Thyroid gland (tissue), 4 donors: ENCODE measurements at places on chromosomes 11 and 22. TPM values are rescaled to one million over a fixed set of nuclear protein-coding genes. Genes with fewer than 3 reads are reported as not detected.

The CHRM1 gene
- not detected for total RNA-seq

The TENM4 gene
- 158 TPM for total RNA-seq

The TMEM126B gene
- 64.8 TPM for total RNA-seq

The IGSF22 gene
- 0.33 TPM for total RNA-seq

The PRR33 gene
- not detected for total RNA-seq

The COA4 gene
- total RNA-seq = 111 TPM

- H3K36me3 ChIP-seq = no peaks in the 10 kb centered on the region
- no peak overlapping the region for H3K4me3 ChIP-seq
- no peak for DNase-seq
- peak overlapping the region; percentile 18 for H3K27ac ChIP-seq
- H3K4me1 ChIP-seq = peaks cover 17% of the 10 kb centered on the region
Measured at GRCh38 chr22:46815132-46815531, 52.7 kb downstream of the TBC1D22A start.

GRCh38 chr22:19503869-19504268, 20.3 kb downstream of the CLDN5 start:
- no peak overlapping the region for H3K4me3 ChIP-seq
- H3K27me3 ChIP-seq = no peaks in the 10 kb centered on the region
- H3K27ac ChIP-seq = no peak overlapping the region
- DNase-seq = no peak
- H3K4me1 ChIP-seq = no peaks in the 10 kb centered on the region

DNA sequence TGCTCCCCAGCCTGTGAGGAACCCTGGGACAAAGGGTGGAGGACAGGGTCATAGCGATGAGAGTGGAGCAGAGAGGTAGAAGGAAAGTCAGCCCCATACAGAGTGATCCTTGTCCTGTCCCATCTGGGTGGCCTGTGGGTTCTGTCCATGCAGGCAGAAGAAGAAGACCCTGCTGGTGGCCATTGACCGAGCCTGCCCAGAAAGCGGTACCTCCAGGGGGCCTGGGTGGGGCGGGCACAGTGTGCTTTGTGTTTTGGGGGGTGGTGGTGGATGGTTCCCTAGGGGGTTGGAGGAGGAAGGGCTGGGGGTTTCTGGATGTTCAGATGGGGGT, 7.9 kb downstream of the SIDT2 start:
- no peak overlapping the region for H3K4me3 ChIP-seq
- H3K27me3 ChIP-seq = no peaks in the 10 kb centered on the region
- H3K27ac ChIP-seq = no peak overlapping the region
- H3K36me3 ChIP-seq = peaks cover 45% of the 10 kb centered on the region

- DNase-seq = no peak
- H3K27ac ChIP-seq = no peak overlapping the region
- H3K36me3 ChIP-seq = no peaks in the 10 kb centered on the region
- no peak overlapping the region for H3K4me3 ChIP-seq
- no peaks in the 10 kb centered on the region for H3K27me3 ChIP-seq
Measured at GRCh38 chr11:83571302-83571701, 285.1 kb upstream of the CCDC90B start.

DNA sequence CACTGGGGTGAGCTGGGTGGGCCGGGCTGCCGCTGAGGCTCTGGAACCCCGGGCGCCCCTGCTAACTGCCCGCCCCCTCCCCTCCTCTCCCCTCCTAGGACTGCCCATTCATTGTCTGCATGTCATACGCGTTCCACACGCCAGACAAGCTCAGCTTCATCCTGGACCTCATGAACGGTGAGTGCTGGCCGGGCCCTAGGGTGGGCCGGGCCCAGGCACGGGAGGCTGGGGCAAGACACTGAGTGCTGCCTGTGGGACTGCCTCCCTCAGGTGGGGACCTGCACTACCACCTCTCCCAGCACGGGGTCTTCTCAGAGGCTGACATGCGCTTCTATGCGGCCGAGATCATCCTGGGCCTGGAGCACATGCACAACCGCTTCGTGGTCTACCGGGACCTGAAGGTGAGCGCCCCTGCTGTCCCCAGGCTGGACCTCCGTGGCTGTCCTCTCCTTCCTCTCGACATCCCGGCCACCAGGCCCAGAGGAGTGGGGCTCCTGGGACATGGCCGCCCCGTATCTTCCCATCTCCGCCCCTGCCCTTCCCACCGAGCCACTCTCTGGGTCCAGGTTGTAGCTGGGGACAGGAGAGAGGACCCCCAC, 7.5 kb upstream of the ANKRD13D start:
- H3K36me3 ChIP-seq = peaks cover 68% of the 10 kb centered on the region
- no peak overlapping the region for H3K4me3 ChIP-seq
- no peak for DNase-seq
- H3K4me1 ChIP-seq = peaks cover 9% of the 10 kb centered on the region

GRCh38 chr11:2389377-2390026, 11.0 kb upstream of the TSSC4 start:
- H3K36me3 ChIP-seq = peaks cover 19% of the 10 kb centered on the region
- no peaks in the 10 kb centered on the region for H3K27me3 ChIP-seq
- DNase-seq = no peak
- peak overlapping the region; percentile 77 for H3K27ac ChIP-seq
- no peak overlapping the region for H3K4me3 ChIP-seq

DNA sequence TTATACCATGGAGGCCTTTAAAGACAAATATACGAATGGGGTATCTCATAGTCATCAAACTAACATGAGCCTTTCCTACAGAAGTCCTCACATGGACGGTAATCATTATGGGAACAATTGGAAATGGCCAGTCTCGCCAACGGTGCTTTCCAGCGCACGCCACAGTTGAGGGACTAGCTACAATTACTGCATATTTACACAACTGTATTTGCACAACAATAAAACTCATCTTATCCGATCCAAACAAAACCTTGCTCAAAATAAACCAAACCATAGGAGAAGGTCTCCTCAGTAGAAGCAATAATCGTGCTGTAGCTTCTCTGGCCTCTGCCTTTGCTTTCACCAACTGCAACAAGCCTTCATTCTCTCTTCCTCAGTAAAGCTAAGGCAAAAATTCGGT, 5.9 kb downstream of the CADM1 start:
- H3K27me3 ChIP-seq = no peaks in the 10 kb centered on the region
- H3K4me3 ChIP-seq = no peak overlapping the region
- H3K36me3 ChIP-seq = no peaks in the 10 kb centered on the region

- H3K4me3 ChIP-seq = no peak overlapping the region
- peaks cover 49% of the 10 kb centered on the region for H3K4me1 ChIP-seq
Measured at GRCh38 chr22:36343070-36343719, 44.6 kb downstream of the MYH9 start.

GRCh38 chr22:29071261-29072045, 1.4 kb upstream of the KREMEN1 start:
- no peak overlapping the region for H3K27ac ChIP-seq
- H3K27me3 ChIP-seq = no peaks in the 10 kb centered on the region
- peak; percentile 60 for DNase-seq

DNA sequence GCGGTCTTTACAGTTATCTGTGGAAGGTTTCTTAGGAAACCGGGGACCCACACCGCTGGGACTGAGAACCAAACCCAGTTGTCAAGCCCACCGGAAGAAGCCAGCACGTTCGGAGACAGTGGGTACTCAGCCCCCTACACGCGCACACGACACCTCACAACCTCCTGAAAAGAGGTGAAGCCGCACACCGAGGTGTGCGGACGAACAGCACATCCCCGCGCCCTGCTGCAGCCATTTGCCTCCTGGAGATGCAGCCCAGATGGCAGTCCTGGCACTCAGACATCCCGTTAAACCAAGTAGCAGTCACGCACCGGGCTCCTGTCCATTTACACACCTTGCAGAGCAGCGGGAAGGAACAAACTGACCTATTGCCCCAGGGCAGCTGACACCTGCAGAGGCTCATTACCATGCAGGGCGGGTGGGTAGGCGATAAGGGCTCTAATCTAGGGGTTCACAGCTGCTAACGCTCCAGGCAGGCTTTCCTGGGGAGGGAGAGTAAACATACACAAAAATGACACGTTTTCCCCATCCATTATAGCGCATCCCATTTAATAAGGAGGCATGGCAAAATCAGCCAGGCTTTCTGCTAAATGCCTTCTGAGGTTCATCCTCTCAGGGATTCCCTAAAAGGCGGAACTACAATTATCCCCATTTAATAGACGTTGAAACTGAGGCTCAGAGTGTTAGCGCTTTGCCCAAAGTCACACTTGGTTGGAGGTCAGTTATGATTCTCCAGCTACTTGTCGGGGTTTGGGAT, 864 bp upstream of the EHBP1L1 start:
- no peaks in the 10 kb centered on the region for H3K27me3 ChIP-seq
- H3K27ac ChIP-seq = peak overlapping the region; percentile 6
- peaks cover 56% of the 10 kb centered on the region for H3K4me1 ChIP-seq
- peaks cover under 1% of the 10 kb centered on the region for H3K36me3 ChIP-seq

DNA sequence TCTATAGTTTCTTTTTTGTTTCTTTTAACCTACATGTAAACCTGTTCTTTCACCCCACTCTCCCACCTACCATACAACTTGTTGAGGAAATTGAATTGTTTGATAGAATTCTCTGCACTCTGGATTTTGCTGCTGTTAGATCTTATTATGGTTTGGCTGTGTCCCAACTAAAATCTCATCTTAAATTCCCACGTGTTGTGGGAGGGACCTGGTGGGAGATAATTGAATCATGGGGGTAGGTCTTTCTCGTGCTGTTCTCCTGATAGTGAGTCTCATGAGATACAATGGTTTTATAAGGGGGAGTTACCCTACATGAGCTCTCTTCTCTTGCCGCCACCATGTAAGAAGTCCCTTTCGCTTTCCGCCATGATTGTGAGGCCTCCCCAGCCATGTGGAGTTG, 15.0 kb upstream of the PITPNB start:
- DNase-seq = no peak
- no peaks in the 10 kb centered on the region for H3K36me3 ChIP-seq
- no peaks in the 10 kb centered on the region for H3K27me3 ChIP-seq
- no peak overlapping the region for H3K27ac ChIP-seq
